ENCODE measurements at places on chromosomes 6 and 20.

DNA sequence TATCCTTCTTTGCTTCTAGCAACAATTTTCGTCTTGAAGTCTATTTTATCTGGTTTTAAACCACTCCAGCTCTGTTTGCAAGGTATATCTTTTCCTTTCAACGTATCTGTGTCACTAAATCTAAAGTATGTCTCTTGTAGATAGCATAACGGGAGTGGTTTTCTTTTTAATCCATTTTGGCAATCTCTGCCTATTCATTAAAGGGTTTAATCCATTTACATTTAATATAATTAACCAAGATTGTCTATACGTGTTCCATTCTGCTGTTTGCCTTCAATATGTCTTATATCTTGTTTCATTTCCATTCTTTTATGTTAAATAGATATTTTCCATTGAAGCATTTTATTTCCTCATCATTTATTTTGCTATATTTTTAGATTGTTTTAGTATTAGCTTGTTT, 587.9 kb downstream of the C6orf118 start:
- no peak for DNase-seq

- DNase-seq: no peak
Observed at GRCh38 chr6:104796031-104796785, 63.5 kb downstream of the HACE1 start.

DNA sequence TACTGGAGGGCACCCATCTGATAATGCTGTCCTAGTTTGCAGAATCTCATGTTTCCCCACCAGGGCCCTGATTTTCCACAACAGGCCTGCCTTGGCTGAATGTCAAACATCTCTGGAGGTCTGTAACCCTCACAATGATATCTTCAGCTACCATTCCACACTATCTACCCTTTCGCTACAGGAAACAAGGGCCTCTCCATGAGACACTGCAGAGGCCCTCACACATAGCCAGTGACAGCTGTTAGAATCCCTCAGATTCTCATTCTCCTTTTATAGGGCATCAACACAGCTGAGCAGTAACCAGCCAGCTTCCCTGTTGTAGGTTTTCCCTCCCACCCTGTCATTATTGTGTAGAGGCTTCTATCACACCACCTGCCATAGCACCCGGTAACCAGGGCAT, 29.6 kb upstream of the MICB start:
- no peak for DNase-seq

DNA sequence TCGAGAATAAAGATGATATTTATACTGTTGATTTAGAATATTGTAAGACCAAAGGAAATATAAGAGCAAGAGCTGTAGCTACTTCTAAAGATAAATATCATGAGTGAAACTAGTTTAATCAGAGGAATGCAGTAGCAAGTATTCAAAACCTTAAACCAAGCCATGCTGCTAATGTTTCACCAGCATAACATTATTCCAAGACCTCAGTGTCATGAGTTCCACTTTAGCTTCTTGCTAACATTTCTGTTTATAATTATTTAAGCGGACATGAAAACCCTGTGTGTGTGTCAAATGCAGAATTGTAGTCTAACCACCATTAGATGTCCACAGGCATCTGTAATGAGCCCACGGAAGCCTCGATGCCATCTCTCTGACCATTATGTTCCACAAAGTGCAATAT, 752.6 kb upstream of the MARCKS start:
- no peak for DNase-seq

DNA sequence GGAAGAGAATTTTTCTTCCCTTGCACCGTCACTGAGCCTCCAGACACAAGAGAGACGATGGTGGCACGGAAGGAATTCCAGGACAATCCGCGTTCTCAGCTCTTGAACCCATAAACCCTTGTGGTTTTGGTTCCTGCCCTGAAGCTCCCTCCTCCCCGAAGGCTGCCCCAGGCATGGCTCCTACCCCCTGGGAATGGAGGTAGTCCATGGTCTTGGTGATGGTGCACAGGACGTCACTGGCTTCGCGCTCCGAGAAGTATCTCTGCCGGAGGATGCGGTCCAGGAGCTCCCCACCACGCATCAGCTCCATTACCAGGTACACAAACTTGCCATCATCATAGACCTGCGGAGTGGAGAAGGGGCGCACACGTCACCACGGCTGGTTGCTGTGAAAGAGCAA, 47.5 kb upstream of the MPC1 start:
- DNase-seq: no peak
